Esophagus squamous epithelium (tissue), 5 donors: ENCODE measurements at places on chromosomes 12 and 14.

DNA sequence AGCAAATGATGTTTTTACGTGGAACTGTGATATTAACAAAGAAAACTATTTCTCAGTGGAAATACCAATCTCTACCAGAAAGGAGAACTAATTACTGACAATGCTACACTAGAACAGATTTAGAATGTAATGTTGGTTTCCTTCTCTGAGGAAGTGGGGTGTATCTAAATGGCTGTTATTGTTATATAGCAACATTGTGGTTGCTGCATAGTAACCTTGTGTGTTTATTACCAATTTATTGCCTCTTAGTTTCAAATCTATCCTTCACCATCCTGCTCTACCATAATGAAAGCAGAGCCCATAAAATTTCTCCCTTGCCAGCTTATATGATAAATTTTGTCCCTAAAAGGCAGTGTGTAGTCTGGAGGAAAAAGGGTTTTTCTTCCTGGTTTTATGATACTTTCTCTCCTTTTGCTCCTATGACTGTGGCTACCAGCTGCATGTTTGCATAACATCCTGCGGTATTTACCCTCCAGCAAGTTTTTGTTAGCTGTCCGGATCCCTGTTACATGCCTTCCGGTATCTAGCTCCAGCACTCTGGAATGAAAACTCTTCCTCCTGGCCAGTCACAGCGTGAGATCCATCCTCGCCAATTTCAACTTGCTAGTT lies 5.7 kb upstream of the KLRK1 start:
- DNase-seq = no peak

GRCh38 chr14:95370076-95370475 lies 50.4 kb upstream of the CLMN start:
- no peak for DNase-seq

DNA sequence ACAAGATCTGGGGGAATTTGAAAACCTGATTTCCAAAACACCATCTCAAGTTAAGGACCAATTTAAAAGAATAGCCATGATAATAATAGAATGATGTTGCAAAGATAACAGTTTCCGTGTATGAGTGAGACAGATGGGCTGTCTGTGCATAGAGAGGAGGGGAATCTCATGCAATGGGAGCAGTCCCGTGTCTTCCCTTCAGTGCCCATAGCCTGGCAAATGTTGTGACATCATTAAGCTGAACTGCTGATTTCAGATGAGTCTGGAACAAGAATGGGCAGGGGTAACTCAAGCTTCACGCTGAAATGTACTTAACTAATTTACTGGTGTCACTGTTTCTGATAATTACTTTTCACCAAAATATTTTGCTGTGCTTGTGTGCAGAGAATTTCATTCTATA lies 454.0 kb downstream of the FOXG1 start:
- no peak for DNase-seq

GRCh38 chr12:18864900-18865561 lies 127.1 kb downstream of the CAPZA3 start:
- no peak for DNase-seq

- no peak for DNase-seq
Measured at GRCh38 chr12:68896881-68897540, 36.0 kb downstream of the CPM start.

DNA sequence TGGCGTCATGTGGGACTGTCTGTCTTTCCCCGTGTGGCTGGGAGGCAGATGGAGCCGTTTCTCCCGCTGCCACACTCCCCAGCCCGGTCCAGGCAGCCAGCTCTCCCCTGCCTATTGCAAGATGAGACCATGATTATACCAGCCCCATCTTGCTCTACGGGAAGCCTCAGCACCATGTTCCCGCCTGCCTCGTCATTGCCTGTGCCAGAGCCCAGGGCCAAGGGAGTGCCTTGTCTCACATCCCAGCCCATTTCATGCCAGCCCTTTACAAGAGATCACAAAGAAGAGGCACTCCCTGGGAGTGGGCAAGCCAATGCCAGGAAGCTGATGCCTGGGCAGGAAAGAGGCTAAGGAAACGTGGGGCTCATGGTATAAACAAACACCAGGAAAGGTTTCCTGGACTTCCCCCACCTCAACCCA lies 23.9 kb downstream of the GPR68 start:
- DNase-seq = no peak

DNA sequence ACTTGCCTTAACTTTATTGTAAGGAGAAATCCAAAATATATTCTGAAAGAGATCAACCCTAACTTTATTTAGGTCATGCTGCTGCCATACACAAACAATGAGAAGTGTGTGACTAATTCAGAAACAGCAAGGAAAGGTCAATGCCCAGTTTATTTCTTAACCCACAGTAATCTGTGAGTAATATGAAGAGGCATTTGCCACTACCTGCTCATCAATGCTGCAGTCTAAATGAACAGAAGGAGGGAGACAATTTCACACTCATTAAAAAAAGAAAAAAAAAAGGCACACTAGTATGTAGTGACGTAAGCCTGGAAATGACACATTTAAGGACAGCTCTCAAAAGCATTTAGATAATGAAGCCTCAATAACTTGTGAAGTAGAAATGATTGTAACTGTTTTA lies 90.5 kb upstream of the FOXN3 start:
- no peak for DNase-seq

- no peak for DNase-seq
Measured at GRCh38 chr14:63992858-63993257, 140.1 kb downstream of the SYNE2 start.

- DNase-seq = no peak
Measured at GRCh38 chr12:32365473-32366064, 33.8 kb upstream of the FGD4 start.

DNA sequence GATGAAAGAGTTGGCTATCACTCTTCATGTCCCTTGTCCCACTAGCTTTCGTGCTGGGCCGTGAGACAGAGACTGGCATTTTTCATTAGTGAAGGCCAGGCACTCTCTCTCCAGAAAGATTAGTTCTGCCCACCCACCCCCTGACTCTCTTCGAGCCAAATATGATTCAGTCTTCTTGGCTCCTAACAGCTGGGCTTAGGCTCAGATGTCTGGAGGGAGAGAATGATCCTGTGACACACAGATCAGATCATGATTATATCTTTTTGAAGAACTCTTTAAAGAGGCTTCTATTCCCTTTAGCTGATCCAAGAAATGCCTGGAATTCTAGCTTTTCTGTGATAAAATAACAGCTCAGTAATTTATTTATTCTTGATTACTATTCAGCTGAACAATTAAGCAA lies 5.2 kb upstream of the GNG2 start:
- DNase-seq = no peak

GRCh38 chr12:58349161-58349560 lies 407.8 kb downstream of the ATP23 start:
- DNase-seq = no peak

- no peak for DNase-seq
Measured at GRCh38 chr12:91053951-91054715, 3.7 kb downstream of the KERA start.

DNA sequence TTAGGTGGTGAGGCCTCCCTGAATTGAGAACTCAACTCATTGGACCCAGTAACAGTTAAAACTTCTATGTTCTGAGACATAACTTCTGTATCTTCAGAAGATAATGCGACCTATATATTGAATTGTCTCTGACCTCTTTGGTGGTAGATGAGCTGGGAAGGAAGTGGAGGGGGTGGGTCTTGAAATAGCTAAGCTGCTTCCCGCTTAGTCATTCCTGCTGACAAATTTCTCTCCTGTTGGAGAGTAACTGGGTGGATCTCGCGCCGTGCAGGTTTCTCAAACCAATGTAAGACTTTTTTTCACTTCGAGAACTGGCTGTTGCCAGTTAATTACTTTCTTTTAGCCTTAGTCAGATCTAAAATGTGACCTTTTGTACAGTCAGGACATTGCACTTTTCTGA lies 100.8 kb downstream of the PPHLN1 start:
- DNase-seq = no peak

- no peak for DNase-seq
Measured at GRCh38 chr12:82698708-82699564, 12.2 kb downstream of the TMTC2 start.

DNA sequence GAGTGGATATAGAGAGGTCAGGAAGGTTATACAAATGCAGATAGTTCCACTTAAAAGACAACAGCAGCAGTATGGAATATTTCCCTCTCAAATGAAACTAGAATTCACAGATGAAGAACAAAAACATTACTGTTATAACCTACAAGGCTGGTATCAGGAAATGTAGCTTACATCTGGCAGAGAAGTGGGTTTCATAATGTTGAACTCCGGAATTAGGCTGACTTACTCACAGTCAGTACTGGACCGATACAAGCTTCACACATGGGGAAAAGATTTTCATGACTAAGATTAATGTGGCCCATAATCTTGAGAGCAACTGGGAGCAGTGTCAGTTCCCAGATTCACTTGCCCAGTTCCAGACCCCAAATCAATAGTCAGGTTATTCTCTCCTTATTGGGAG lies 353.9 kb downstream of the DUSP6 start:
- no peak for DNase-seq

- DNase-seq = no peak
Measured at GRCh38 chr12:6791931-6792520, 2.7 kb downstream of the CD4 start.
